ENCODE measurements at places on chromosomes 7 and 10.

DNA sequence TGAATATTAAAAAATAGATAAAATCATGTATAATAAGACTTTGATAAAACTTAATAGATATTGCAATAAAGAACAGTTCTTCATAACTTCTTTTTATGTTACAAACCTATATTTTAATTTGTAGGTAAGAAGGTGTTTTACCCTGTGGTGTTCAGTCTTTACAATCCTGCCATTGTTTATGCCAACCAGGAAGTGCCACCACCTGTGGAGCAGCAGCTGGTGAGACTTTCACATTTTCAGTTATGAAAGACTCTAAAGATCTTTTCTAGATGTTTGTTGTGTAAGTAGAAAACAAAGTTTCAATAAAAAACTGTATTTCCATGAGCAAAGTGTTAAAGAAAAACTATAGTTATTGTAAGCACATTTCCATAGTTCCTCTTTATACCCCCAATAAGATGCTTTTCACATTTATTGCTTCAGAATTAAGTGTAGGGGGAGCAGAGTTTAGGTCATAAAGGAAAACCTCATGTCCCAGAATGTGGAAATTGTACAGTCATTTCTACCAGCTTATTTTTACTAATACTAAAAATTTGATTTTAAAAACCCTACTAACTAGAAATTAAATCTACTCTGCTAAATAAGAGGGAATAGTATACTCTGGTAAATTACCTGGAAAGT is 28.7 kb downstream of the CSGALNACT2 start:
- no peak for DNase-seq

DNA sequence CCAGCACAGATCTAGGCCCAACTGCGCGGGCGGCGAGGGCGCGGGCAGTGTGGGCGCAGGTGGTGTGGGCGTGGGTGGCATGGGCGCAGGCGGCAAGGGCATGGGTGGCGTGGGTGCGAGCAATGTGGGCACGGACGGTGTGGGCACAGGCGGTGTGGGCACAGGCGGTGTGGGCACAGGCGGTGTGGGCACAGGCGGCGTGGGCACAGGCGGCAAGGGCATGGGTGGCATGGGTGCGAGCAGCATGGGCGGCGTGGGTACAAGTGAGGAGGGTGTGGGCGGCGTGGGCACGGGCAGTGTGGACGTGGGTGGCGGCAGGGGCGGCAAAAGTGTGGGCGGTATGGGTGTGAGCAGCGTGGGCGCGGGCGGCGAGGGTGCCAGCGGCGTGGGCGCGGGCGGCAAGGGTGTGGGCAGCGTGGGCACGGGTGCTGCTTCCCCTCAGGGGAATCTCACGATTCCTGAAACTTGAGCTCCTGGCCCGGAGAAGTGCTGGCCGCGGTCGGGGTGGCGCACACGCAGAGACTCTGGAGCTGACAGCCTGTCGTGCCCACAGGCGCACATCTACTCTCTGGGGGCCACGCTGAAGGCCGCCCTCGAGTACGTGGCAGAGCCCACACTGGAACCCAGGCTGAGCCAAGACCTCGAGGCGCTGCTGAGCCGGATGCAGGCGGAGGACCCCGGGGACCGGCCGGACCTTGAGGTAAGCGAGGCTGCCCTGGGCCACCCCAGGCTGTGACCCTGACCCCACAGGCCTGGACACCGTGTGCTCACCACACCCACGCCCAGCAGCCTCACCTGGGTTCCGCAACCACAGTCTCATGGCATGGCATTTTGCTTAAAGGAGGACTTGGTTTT is 23.0 kb downstream of the KNDC1 start:
- DNase-seq, result no peak

- no peak for DNase-seq
These were observed 50.6 kb upstream of the DUSP5 start for GRCh38 chr10:110446954-110447608.

- DNase-seq, result no peak
These were observed 375 bp upstream of the CHN2 start for GRCh38 chr7:29194206-29194593.

DNA sequence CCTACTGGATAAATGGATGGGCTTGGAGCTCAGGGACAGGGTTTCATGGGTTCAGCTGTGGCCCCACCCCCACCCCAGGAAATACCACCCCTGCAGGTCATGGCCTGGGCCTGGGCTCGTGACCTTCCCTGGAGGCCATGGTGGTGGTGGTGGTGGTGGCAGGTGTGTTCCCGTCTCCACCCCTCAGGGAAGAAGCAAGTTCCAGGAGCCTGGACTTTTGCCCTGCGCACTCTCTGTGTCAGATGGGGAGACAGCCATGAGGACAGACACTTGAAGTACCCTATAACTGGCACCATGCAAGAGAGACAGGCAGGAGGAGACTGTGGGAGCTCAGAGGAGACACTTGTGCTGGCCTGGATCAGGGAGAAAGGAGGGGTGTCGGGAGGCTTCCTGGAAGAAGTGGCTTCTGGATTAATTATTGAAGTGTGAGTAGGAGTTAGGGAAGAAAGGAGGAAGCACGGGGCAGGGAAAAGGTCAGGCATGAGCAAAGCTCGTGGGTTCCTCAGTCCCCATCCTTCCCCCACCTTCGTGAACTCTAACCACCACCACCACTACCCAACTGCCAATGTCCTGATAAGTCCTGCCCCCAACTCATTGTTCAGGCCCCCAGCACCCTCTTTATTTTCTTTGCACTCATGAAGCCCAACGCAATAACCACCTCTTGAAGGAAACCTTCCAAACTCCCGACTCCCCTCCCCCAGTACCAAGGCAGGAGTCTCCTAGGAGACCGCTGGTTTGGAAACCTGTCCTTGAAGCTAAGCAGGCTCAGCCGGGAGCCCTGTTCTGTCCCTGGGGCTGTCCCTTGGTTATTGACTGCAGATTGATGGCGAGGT is 8.9 kb downstream of the SH2B2 start:
- DNase-seq, result no peak

DNA sequence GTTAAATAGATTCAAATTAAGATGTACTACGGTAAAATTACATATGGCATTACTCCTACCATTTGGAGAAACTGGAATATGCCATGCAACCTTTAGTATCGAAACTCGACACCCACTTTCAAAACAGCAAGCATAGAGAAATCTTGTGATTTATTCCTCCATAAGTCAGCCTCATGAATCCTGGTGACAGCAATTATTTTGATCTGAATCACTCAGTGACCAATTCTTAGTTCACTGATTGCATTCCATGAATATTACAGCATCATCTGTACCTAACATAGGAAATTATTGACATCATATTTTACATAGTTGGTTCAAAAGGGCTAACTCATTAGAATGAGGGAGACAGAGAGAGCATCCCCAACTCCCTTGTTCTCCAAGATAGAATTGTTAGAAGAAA is 89.6 kb downstream of the CACNB2 start:
- no peak for DNase-seq

DNA sequence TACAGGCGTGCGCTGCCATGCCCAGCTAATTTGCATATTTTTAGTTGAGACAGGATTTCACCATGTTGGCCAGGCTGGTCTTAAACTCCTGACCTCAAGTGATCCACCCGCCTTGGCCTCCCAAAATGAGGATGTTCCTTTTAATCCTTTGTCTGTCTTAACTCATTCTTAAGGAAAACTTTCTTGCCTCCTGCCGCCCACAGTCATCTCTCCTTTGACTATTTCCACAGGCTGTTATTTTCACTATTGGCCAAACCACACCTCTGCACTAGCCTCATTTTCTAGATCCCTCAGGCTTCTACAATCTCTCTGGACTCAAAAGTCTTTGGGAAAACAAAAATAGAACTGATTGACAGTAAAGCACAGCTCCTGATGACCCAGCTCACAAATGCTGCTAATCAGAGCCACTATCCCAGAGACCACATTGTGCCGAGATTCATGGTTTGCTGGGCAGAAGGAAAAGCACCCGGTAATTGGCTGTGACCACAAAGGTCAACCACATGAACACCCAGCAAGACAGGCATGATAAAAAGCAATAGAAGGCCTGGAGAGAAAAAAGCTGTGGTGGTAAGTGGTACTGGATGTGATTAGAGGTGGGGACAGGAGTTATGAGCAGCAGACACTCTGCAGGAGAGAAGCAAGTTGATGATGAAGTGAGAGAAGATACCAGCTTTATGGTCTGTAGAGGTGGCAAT is 44.1 kb upstream of the ZNRF2 start:
- DNase-seq, result no peak

- DNase-seq, result no peak
These were observed 90.0 kb upstream of the ADRB1 start for GRCh38 chr10:113953505-113954272.

DNA sequence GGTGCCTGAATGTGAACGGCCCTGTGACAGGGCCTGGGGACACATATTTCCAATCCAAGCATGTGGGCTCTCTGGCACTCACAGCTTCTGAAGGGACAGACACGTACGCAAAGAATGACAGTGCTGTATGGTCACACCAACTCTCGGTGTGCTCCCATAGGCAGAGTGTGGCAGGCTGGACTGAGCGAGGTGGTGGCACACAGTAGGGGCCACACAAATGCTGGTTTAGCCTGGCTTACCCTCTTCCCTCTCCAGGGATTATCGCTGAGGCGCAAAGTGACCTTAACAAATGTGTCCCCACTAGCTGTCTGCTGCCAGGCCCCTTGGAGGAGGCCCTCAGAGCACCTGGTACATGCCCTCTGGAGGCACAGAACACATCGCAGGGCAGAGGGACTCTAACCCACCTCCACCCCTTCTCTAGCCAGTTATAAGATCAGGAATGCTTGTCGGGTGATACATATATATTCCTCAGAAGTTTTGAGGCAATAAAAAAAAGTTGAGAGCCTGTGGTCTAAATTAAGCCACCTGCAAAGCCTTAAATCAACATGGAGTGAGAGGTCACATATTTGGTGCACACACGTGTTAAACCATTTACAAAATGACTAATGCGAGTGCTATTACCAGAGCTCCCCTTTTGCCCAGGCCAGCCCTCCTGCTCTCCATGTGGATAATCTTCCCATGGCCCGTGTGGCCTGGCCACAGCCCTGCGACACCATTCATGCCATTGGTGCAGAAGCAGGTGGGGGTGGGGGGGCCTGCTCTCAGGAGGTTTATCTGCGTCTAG is 262.8 kb upstream of the GRB10 start:
- no peak for DNase-seq

GRCh38 chr7:90433221-90433620 is 30.0 kb downstream of the CLDN12 start:
- no peak for DNase-seq

DNA sequence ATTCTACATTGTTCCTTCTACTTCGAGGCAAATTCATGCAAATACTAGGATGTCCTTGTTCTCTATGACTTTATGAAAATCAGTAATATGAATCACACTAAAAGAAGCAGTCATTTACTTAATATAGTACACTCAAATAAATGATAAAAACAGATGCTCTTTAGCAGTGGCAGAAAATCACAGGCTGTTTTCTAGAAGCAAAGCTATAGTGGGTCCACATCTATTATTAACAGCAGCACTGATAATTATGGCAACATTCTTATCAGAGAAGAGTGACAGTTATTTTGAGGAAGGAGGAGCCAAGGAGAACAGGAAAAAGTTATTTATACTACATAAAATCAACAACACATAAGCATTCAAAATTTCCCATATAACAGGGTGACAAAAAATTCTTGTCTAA is 16.5 kb downstream of the KIF5B start:
- DNase-seq, result no peak

DNA sequence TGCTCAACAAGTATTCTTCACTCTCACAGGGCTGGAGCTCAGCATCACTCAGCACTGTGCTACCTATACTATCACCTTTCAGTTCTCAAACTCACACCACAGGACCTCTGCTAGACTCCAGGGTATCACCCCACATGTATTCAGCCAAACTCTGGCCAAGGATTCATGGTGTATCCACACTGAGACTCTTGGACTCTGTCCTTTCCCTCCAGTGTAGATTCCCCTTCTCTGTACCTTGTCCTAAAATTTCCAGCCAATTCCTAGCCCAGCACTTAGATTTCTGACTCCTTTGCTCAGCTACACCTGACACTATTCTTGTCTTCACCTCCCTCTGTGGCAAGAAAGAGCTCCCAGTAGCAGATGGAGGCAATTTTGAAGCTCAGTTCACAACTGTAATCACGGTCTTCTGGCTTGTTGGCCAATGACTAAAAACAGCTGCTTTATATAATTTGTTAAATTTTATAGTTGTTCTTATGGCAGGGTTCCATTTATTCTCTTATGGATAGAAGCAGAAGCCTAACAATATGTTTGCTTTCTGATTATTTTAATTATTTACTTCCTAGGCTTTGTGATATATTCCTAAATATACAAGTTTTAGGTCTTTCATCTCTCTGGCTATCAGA is 258.8 kb downstream of the THSD7A start:
- DNase-seq, result no peak

DNA sequence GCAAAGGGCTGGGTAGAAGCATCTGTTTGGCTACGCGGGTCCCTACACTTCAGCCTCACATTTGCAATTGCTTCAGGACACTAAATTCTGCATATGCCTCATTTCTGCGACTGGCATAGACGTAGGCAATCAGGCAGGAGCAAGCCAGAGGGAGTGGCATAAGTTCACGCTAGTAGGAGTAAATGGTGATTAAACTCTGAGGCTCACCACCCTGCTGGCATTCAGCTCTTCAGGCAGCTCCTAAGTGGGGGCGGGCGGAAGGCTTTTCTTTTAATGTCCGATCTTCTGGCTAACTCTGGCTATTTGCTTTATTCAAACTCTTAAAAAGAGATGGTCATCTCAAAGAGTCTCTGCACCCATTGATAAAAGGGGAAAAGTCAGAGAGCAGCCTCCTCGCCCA is 45.3 kb downstream of the RGS10 start:
- DNase-seq, result no peak

- no peak for DNase-seq
These were observed 27.8 kb downstream of the ENTPD1 start for GRCh38 chr10:95783741-95784140.

GRCh38 chr7:35685781-35686180 is 9.2 kb downstream of the HERPUD2 start:
- no peak for DNase-seq

DNA sequence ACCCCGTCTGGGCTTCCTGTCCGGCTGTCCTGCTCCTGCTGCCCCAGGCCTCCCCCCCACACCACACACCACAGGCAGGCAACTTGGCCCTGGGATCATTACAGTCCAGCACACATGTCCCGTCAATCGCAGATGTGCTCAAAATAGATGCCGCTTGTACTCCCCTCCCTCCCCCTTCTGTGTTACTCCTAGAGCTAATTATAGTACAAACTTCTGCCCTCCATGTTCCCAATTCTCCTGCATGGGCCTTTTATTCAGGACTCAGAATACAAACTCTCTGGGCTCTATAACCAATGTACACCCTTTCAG is at the start of gene SYNPO2L:
TSS of gene SYNPO2L (minus strand) at position 40 of the 309 bp plus-strand sequence. CDS start 107 bp downstream, outside the sequence.
- DNase-seq, result no peak

GRCh38 chr10:129523723-129524316 is 56.8 kb downstream of the MGMT start:
- DNase-seq, result no peak

- peak; percentile 15 for DNase-seq
These were observed 36.0 kb downstream of the KCNH2 start for GRCh38 chr7:150942001-150942590.

- DNase-seq, result no peak
These were observed 10.9 kb downstream of the UMAD1 start for GRCh38 chr7:7651479-7651878.

GRCh38 chr7:138934861-138935260 is 46.3 kb downstream of the KIAA1549 start:
- no peak for DNase-seq

GRCh38 chr7:150875791-150876190 is 23.5 kb downstream of the AOC1 start:
- no peak for DNase-seq

GRCh38 chr10:86316990-86317389 is 49.6 kb downstream of the GRID1 start:
- no peak for DNase-seq

- no peak for DNase-seq
These were observed 47.8 kb upstream of the JAZF1 start for GRCh38 chr7:28228396-28228795.

- DNase-seq, result no peak
These were observed 43.0 kb upstream of the NMT2 start for GRCh38 chr10:15211464-15211979.
